Fibroblast of skin of left biceps (primary cell): ENCODE measurements at places on chromosomes 11 and 22.

GRCh38 chr11:125943661-125944349 is 2.0 kb upstream of the VSIG10L2 start:
- no peak for DNase-seq

GRCh38 chr22:32985899-32986765 is 72.0 kb downstream of the SYN3 start:
- DNase-seq, result peak; percentile 46

DNA sequence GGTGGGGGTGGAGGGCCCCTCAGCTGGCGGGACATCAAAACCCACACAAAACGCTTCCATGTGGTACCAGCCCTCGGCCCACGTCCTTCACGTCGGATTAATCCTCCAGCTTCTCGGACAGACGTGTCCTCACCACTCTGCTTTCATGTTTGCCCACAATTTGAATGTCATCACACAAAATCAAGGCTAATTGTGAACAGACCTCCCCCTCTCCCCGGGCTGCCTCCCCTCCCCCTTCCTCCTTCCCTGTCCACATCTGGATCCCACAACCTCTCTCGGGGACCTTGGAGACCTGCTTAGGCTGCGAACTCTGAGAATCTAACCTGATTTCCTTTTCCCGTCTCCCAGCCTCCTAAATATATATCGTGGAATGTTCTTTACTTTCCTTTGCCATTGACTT is 262.9 kb downstream of the MN1 start:
- no peak for DNase-seq

DNA sequence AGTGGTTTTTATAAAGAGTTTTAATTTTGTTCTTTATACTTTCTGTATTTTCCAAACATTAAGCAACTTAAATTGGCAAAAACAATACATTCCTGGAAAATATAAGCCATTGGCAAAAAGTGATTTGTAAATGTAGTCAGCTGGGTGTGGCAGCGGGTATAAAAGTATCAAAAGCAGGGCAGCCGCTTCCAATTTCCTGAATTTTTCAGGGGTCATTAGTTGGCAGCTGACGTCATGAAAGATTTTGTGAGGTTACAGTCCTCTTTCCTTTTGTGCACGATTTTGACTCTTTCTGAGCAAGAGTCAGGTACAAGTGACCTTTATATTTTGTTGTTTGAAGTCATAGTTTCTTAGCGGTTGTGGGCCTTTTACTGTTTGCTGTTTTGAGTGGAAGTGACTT is at the start of gene OOSP3:
Gene OOSP3 (plus strand): TSS at position 208 of the 400 bp plus-strand sequence. CDS start 27 bp downstream, at position 235.
- DNase-seq, result no peak

- DNase-seq, result no peak
Measured at GRCh38 chr22:44491269-44492035, 6.6 kb downstream of the RTL6 start.

DNA sequence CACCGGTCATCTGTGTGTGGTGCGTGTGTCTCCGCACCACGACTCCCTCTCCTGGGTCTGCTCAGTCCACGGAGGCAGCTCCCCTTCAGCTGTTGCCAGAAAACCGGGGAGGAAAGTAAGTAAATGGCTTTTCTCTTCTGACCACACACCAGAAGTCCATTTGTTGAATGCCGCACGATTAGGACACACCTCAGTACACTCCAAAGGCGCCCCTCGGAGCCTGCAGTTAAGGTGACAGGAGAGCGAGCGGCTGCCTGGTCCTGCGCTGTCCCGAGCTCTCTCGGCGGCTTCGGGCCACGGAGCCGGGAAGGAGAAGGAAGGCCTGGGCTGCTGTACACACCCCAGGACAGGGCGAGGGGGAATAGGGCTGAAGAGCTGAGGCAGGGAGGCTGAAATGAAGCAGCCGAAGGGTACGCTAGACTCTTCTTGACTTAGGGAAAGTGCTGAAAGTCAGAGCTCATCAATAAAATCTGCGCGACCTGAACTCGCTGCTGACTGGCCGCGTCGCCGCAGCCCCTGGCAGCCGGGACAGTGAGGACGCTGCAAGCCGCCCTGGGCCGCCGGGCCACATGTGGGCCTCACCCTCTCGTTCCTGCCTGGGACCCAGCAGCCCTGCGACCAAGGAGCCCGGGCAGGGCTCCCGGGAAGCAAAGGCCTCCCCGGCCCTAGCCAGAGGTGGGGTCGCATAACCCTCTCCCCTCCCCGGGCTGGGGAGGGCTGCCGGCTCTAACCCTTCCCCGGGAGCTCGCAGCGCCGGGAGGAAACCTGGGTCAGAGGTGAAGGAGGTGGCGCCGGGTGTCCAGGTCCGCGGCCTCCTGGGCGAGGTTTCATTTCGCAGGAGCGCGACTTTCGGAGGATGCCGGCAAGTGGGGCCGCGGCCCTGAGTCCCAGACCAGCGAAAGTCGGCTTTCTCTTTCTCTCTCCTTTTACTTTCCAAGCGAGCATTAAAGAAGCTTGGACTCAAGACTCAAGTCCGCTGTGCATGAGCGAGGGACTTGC is 1.6 kb upstream of the PAX6 start:
- no peak for DNase-seq

DNA sequence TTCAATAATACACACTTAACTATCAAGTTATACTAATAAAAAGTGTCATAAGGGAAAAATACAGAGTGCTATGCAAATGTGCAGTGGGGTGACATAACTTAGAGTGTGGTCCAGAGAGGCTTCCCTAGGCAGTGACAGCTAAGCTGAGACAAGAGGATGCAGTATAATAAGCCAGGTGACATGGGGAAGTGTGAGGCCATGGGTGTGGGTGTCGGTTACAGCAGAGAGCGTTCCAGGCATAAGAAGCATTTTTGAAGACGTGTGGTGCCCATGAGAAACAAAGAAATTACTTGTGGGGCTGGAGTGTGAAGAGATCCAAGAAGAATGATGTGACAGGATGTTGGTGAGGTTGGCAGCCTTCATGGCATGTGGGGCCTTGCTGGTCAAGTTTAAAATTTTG is 78.1 kb upstream of the PICALM start:
- no peak for DNase-seq

- DNase-seq, result no peak
Measured at GRCh38 chr22:17905445-17905844, 118.9 kb downstream of the MICAL3 start.
